CD8-positive, alpha-beta T cell (primary cell): ENCODE measurements at places on chromosomes 3 and 15.
A peak's percentile ranks its signal among the peaks of the same experiment; 100 is the strongest.

DNA sequence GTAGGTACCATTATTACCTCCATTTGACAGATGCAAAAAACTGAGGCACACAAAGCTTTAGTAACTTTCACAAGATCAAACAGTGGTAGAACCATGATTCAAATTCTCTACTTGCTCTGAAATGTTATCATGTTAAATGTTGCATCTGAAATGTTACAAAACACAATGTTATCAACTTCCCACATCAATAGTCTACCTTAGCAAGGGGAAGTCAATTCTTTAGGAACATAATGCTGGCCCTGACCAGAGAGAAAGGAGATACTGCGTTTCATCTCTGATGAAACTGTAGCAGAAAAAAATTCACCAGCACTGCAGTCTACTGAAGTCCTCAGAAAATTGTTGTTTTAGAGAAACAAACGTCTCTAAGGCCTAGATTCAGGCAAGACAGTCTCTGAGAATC is 174.1 kb downstream of the SATB1 start:
- no peak for DNase-seq

- no peak for DNase-seq
Measured at GRCh38 chr3:162764051-162764807, 1267.6 kb downstream of the OTOL1 start.

DNA sequence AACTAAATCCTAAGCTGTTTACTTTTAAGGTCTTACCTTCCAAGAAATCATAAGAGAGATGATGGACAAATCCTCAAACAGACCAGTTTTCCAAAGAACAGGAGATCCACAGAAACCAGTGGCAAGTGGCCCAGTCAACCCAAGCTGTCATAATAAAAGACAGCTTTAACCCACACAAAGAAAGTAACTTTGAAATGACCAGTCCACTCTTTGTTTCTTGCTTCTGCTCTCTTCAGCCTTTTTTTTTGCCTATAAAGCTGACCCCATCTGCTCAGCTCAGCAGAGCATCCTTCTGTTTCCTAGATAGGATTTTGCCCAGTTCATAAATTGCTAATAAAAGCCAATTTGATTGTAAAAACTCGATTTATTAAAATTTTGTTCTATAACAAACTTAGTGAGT is 299.4 kb downstream of the OXSM start:
- no peak for DNase-seq

DNA sequence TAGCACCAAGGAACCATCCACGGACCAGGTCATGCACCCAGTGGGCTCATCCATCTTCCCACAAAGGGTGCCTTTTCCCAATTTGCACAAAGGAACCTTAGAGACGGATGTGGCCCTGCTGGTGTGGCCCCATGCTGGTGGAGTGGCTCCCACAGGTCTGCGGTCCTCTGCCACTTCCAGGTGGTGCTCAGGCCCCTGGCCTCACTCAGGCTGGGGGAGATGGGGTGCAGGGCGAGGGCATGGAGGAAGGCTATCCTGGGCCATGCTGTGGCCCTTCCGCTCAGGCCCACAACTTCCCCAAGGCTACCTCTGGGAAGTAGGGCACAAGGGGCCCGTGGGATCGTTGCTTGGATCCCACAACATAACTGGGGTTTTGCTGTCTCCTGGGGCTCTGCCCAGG is 5.2 kb upstream of the SYNM start:
- DNase-seq = peak; percentile 29

DNA sequence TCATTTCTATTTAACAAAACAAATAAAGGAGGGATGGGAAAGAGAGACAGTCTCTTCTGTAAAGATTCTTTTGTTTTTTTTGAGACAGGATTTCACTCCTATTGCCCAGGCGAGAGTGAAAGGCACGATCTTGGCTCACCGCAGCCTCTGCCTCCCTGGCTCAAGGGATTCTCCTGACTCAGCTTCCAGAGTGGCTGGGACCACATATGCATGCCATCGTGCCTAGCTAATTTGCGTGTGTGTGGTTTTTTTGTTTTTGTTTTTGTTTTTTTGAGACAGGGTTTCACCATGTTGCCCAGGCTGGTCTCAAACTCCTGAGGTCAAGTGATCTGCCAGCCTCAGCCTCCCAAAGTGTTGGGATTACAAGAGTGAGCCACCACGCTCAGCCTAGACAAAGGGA is 23.3 kb downstream of the STAG1 start:
- DNase-seq = no peak

GRCh38 chr3:147427746-147428145 is 18.6 kb downstream of the ZIC1 start:
- no peak for DNase-seq

- DNase-seq = no peak
Measured at GRCh38 chr15:92930776-92931175, 30.7 kb downstream of the CHD2 start.

- no peak for DNase-seq
Measured at GRCh38 chr15:61049934-61050333, 179.2 kb downstream of the RORA start.
